ENCODE measurements at places on chromosomes 12 and 14.

DNA sequence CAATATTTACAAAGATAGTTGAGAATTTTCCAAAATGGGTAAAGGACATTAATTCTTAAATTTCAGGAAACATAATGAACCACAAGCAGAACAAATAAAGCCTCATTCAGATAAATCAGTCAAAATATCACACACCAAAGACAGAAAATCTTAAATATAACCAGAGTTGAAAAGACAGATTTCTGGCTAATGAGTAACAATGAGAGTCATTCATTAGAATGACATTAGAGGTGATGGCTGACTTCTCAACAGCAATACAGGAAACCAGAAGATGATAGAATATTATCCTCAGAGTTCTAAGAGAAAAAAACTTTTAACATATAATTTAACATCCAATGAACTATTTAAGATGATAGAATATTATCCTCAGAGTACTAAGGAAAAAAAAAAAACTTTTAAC is 124.2 kb downstream of the DENND5B start:
- DNase-seq = no peak

DNA sequence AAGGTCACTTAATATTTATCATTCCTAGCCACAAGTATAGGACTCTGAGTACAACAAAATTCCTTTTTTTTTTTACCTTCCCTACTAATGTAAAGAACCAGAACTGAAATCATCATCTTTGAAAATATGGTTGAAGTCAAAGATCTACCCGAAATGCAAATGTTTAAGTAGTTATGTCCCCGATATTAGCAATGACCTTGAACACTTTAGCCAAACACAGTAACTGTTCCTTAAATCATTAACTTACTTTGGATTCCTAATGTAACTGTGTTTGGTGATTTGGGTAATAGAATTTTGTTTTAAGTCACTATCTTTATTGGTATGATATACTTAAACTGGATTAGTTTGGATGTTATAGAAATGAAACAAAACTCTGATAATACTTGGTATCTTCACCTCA is 14.4 kb downstream of the ITPR2 start:
- DNase-seq = no peak

DNA sequence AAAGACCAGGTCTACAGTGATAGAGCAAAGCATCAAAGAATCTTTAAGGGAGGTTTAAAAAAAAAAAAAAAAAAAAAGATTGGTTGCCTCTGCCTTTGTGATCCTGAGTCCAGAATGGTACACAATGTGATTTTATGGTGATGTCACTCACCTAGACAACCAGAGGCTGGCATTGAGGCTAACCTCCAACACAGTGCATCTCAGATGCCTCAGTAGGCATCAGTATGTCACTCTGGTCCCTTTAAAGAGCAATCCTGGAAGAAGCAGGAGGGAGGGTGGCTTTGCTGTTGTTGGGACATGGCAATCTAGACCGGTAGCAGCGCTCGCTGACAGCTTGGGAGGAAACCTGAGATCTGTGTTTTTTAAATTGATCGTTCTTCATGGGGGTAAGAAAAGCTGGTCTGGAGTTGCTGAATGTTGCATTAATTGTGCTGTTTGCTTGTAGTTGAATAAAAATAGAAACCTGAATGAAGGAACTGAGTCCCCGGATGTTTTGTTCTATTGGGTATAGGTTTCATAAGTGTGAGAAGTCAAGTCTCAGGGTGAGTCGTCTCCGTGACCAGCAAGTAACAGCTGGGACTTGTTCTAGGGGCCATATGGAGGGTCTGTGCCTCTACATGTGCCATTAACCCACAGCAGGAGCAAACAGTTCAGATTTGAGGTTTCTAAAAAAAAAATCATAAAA is 9.3 kb downstream of the PEBP1 start:
- DNase-seq = no peak

DNA sequence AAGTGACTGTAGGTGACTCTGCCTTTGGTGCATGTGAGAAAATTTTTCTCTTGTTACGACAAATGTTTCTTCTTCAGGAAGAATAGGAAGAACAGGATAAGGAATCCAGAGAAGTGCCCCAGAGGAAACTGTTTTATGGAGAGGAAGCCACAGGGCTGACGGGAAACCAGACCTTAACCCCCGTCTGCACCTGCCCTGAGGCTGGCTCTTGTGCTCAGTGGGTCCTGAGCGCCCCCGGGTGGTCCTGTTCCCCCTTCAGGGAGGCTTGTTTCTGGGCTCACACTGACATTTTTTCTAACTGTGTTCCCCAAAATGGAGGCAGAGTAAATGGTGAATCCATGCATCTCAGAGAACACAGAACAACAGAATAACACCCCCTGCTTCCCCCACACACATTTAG is 691.8 kb downstream of the TMEM121 start:
- DNase-seq = no peak

DNA sequence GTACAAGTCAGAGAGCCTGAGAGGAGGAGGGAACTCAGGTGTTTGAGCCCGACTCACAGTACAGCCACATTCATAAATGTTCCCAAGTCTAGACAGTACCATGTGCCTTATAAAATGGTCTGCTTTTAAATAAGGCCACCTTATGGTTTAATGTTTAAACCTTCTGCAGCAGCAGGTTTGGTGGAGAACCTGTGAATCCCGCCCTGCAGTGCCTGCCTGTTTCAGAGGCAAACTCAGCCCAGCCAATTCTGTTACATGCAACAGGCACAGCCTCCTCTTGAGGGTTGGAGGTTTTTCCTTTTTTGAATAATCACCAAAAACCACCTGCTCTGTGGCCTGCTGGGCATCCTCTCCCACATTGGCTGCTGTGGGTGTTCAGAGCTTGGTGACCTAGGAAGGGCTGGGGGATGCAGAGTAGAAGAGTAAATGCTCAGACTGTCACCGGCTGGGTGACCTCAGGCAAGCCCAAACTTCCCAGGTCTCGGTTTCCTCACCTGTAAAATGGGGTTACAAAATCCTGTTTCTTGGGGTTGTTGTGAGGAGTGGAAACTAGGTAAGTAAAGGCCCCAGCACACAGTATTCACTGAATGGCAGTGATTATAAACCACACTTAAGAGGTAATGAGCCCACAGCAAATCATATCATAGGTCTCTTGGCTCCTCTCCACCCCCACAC is 28.0 kb downstream of the NUAK1 start:
- no peak for DNase-seq

GRCh38 chr14:21669284-21669683 is 4.3 kb downstream of the OR4E1 start:
- DNase-seq = no peak

- DNase-seq = no peak
Measured at GRCh38 chr12:90572778-90573177, 382.2 kb downstream of the CCER1 start.

DNA sequence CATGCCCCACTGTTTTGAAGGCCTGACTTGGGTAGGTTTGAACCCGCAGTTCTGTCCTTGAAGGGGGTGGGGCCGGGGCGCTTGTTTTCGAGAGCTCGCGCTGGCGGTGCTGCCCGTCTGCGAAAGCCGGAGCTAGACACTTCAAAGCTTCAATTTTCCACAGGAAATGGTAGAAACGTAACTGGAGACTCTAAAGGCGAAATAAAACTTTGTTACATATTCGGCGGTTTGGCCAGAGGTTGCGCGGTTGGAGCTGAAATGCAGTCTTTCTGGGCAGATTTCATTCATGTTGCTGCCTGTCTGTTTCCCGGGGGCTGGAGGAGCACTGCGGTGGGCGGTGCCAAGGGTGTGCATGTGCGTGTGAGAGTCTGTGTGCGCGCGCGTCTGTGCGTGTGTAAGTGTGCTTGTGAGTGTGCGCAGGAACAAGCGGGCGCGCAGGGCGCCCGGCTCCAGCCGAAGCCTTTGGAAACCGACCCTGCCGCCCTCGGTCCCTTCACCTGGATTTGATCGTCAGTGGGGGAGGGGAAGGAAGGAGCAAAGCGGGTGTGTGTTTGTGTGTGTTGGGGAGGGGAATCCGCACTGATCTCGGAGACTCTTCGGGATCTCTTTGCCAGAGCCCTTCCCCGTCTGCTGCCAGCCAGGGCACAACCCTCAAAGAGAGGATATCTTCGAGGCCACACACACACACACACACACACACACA is 227.7 kb upstream of the CRY1 start:
- no peak for DNase-seq

GRCh38 chr12:67853204-67853603 is 136.0 kb upstream of the IFNG-AS1 start:
- no peak for DNase-seq

- DNase-seq = no peak
Measured at GRCh38 chr12:52323001-52323400, 1.8 kb upstream of the KRT83 start.

- DNase-seq = no peak
Measured at GRCh38 chr12:82619644-82620043, 67.1 kb upstream of the TMTC2 start.

GRCh38 chr14:60951776-60952435 is 29.0 kb downstream of the TRMT5 start:
- DNase-seq = no peak

DNA sequence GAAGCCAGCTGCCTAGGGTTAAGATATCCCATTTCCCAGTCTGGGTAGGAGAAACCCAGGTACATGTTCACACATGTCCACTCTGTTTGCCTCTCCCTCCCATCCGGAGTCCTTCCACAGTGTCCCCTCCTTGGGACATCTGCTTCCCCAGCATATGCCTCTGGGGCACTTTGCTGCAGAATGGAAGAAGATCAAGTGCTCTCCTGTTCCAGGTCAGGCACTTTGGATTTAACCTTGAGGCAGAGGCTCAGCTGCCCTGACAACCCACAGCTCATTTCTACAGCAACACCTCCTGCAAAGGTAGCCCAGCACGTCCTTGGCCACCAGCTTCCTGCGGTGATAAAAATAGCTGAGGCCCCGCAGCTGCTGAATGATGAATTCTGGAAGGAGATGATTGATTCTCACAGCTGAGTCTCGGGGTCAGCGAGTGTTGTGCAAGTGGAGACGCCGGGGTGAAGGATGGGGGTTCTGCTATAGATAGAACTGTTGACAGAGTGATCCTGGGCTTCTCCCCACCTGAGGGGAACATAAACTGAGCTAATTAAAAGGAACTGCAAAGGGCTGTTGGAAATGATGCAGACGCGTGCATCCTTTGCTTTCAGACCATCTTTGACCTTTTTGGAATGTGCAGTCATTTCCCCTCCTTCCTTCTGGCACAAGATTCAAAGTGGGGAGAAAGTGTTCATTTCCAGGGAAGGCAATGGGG is 145.0 kb downstream of the SLC38A6 start:
- no peak for DNase-seq

All from caudate nucleus (tissue), 63 donors.